ENCODE measurements at places on chromosomes 1 and 21.

- peak; percentile 70 for DNase-seq
These were observed 187.1 kb downstream of the CDC42BPA start for GRCh38 chr1:227131193-227131592.

DNA sequence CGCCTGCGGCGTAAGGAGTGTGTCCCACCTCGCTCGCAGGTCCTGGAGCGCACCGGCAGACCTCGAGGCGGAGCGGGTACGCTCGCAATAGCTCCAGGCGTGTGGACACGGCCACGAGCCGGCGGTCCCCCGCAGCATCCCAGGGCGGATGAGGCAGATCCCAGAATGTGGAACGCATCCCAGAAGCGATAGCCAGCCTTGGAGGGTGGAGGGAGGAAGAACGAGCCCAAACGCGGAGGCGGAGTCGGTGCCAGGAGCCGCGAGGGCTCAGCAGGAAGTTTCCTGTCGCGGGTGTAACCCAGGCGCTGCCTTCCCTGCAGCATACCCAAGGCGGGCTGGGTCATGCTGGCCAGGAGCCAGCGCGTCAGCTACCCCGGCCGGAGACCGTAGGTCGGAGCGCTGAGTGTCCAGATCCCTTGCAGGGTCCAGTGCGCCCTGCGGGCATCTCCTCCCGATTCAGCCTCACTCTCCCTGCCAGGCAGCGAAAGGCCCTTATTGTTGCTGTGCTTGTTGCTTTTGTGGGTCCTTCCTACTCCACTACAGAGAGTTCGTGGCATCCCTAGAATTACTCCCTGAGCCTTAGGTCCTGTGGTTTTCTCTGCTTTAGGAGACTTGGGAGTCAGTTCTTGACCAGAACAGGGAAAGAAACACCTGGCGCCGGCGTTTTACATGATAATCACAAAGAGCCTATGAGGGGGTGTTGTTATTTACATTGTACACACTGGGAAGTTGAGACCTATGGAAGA is 27.7 kb downstream of the STYXL2 start:
- DNase-seq, result peak; percentile 59

GRCh38 chr1:221272940-221273339 is 393.7 kb downstream of the HLX start:
- peak; percentile 51 for DNase-seq

DNA sequence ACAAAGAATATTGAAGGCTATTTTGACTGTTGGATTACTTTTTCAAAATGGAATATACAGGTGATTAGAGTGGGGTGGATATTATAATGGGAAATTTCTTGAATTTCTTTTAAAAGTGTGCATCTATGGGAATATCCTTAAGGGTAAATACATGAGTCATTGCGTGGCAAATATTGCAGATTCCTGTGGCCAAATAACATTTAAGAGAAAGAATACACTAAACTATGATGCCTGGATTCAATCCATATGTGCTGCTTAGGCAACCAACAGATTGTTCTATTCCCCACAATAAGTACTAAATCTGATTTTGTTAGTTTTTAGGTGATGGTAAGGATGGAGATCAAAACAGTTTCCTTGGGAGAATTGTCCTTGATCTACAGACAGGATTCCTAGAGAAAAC is 119.5 kb downstream of the HMCN1 start:
- DNase-seq, result peak; percentile 58

DNA sequence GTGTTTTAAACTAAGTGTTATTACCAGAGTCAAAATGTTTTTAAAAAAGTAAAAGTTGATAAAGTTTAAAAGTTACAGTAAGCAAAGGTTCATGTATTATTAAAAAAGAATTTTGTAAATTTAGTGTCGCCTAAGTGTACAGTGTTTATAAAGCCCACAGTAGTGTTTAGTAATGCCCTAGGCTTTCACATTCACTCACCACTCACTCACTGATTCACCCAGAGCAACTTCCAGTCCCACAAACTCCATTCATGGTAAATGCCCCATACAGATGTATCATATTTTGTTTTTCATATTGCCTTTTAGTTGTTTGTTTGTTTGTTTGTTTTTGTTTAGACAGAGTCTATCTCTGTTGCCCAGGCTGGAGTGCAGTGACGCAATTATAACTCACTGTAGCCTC is 353.8 kb upstream of the PTBP2 start:
- no peak for DNase-seq

- peak; percentile 90 for DNase-seq
These were observed at the start of gene GORAB for GRCh38 chr1:170531758-170532657. Gene GORAB, plus strand, starts transcription at chr1:170532166. Its CDS starts 58 bp downstream, at chr1:170532224.

GRCh38 chr1:45913731-45914501 is 110.5 kb downstream of the MAST2 start:
- no peak for DNase-seq

DNA sequence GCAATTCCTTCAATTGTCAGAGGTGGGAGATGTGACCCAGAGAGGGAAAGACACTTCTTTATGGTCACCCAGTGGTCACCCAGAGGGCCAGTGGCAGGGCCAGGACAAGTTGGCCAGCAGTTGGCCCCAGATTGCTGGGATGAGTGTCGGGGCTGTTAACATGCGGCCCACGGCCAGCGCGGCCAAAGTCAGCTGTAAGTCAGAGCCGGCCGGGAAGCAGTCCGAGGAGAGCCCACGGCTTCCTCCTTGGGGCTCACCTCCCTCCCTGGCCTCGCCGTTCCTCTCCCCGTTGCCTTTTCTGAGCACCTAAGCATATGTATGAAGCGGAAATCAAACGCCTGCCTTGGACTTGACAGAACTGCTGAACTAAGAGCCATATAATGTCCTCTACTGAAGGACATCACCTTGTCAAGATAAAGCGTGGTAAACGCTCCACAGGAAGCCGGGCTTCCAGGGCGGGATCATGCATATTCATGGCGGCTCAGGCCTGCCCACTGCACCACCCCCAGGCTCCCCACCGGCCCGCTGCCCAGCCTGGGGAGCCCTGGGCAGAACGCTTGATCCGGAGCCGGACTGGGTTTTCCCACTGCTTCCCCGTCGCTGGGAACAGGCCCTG is 245.4 kb upstream of the POU3F1 start:
- no peak for DNase-seq

- DNase-seq, result no peak
These were observed 17.1 kb upstream of the PODN start for GRCh38 chr1:53044926-53045325.

GRCh38 chr1:200473698-200474371 is 64.0 kb upstream of the ZNF281 start:
- DNase-seq, result no peak

DNA sequence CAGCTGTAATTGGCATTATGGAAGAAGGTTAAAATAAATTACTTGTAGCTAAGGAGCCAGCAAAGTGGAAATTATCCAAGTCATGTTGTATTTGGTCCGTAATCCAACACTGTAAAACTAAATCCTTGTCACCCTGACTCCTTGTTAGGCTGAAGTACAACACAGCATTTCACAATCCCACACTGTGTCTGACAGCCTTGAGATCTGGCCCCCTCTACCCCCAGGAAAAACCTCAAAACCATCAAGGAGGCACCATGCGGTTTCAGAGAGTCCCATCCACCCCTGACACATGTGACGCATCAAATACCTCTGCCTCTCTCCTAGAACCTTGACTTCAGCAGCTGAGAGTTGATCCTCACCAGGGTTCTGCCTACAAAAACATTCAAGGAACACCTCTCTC is 41.0 kb downstream of the LMX1A start:
- no peak for DNase-seq

GRCh38 chr1:20398744-20399143 is 87.3 kb downstream of the CAMK2N1 start:
- no peak for DNase-seq

- DNase-seq, result no peak
These were observed 10.7 kb upstream of the GPR153 start for GRCh38 chr1:6271554-6271953.

- DNase-seq, result no peak
These were observed 135.8 kb downstream of the MAP3K21 start for GRCh38 chr1:233463333-233463732.

- no peak for DNase-seq
These were observed 24.0 kb downstream of the PUM1 start for GRCh38 chr1:31041529-31041928.

DNA sequence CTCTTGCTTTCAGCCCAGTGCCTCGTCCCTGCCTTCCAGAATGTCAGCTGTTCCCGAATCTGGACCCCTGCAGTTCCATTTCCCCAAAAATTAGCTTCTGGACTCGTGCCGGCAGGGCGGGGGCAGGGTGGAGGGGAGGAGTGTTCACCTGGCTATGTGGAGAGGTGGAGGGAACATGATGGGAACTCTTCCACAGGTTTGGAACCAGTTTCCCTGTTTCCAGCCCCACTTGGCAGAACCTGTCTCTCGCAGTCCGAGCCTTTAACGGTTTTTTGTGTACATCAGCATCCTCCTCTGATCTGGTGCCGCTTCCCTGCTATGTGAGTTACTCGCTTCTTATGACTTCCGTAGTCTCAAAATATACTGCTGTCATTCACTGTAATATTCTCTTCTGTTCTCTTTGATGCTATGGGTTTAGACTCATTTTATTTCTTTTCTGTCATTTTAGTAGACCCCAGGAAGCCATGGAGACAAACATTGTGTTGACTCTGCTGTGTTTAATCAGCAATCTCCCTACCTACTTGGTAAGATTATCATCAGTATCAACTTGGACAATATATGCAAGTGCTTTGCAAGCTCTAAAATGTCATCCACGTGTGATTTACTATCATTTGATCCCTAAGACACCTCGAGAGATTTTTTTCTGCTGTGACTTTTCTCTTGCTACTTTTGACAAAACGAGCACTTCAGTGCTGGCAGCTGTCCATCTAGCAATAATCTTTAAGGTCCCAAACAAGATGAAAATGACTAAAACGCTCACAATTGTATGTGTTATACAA is 33.3 kb upstream of the HNRNPU start:
- DNase-seq, result no peak

DNA sequence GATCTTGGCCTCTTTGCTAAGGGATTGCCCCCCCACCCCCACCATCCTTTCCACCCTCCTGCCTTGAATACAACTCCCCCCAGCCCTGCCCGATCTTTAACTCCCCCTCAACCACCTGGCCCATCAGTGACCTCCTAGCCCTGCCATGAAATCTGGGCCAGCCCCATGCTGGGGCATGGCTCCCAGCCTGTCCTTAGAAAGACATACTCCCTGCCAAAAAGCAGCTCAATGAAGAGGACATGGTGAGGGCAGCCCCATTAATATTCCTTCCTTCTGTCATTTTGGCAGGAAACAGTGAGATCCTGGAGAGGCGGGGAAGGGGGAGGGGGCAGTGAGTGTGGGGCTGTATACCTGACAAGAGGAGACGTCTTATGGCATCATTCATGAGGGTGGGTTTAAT is 66.8 kb upstream of the DISP3 start:
- DNase-seq, result no peak

DNA sequence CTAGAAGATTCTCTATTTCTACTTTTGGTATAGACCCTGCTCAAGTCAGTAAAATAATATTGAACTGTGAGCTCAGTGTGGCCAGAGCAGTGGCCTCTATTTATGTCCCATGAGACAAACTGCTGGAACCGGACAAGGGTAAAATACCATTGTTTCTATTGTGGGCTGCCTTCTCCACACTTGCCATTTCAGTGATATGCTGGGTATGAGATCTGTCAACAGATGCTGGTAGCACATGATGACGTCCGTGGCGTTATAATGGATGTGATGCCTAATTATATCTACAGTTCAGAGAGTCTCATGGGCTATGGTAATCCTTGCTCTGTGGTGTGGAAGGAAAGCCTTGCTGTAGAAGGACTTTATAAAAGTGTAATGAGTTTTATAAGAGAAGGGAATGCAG is 2.4 kb downstream of the ACTN2 start:
- no peak for DNase-seq

- DNase-seq, result peak; percentile 78
These were observed 13.2 kb downstream of the PPP1R15B start for GRCh38 chr1:204398197-204399125.

GRCh38 chr1:192003295-192004077 is 154.8 kb upstream of the RGS18 start:
- DNase-seq, result no peak

GRCh38 chr21:45179568-45180245 is 105.3 kb downstream of the ADARB1 start:
- DNase-seq, result no peak

GRCh38 chr1:113770031-113770430 is 10.7 kb upstream of the PHTF1 start:
- DNase-seq, result no peak

DNA sequence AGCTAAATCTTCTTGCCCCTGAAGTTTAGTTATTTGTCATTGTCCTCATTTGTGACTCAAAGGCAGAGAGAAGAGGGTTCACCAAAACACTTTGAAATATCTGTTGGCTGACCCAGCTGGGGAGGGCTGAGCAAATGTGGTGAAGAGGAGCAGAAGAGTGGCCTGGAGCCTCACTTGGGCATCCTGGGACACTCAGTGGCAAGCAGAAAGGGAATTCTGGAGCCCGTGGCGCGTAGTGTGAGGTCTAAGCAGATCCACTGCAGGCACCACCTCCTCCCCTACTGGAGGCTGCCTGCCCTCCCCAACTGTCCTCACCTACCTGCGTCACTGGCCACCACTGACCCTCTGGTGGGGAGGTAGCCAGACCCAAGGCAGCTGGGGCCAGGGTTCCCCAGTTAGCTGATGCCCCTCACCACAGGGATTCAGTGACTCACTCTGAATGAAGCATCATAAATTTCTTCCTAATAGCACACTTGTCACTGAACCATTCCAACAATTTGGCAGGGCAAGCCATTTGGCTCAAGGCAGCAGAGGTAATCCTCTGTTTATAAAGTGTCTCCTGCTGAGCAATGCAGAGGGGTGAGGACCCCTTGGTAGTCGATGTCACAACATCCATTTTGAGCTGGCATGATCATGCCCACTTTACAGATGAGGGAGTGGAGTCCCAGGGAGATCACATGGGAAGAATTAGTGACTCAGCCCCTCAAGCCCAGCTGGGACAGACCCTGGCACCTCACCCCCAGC is 80.3 kb downstream of the NENF start:
- DNase-seq, result peak; percentile 59

DNA sequence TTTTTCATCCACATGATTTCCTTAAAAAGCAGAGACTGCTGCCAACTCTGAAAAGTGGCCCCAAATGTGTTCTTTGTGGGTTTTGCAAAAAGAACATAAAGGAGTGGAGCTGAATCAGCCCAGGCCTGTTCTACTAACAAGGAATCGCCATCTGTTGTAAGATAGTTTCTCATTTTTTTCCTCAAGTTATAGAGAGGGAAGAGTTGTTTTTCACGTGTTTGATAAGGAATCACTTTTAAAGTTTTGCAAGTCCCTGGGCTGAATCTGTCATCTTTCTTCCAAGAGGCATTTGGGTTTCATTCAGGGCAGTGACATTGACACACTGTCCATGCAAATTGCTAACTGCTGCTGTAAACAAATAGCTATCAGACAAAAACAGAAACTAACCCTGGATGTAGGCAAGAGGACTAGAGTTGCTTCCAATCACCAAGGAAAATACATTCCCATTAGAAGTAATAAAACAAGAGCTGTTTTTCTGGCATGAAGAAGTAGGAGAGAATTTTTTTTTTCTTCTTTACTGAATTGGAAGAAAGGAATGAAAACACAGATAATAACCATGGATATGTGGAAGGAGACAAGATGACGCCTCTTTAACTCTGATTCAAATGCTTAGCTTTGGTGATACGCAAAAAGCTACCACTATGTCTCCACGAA is 58.8 kb upstream of the TBX15 start:
- DNase-seq, result peak; percentile 88
